Activated naive CD8-positive, alpha-beta T cell treated with anti-CD3 and anti-CD28 coated beads, Interleukin-2, amount 50 U/mL, for 16 hours (primary cell): ENCODE measurements at places on chromosomes 5 and 9.

GRCh38 chr5:147417135-147417813 lies 92.6 kb downstream of the DPYSL3 start:
- DNase-seq = no peak

GRCh38 chr9:9670454-9670853 lies 942.3 kb downstream of the PTPRD start:
- DNase-seq = no peak

- DNase-seq = no peak
These were observed 201.2 kb downstream of the ADCY2 start for GRCh38 chr5:7597059-7597642.

DNA sequence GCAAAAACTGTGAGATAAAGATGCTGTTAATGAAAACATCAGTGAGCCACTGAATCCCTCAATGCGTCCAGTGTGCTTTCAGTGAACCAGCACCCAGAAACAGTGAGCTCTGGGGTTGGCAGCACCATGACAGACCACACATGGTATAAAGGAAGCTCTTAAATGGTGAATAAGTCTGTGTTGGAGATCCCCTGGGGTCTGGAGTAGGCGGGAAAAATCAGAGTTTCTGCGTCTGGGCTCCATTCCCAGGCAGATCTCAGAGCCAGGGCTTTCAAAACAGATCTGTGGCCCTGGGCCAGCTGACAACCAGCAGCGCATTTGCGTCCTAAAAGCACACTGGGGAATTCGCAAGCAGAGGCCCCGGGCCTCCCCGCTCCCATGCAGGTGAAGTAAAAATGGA lies 233.5 kb downstream of the FRMD3 start:
- no peak for DNase-seq

- DNase-seq = no peak
These were observed 573 bp upstream of the SPATA24 start for GRCh38 chr5:139404484-139404840.

DNA sequence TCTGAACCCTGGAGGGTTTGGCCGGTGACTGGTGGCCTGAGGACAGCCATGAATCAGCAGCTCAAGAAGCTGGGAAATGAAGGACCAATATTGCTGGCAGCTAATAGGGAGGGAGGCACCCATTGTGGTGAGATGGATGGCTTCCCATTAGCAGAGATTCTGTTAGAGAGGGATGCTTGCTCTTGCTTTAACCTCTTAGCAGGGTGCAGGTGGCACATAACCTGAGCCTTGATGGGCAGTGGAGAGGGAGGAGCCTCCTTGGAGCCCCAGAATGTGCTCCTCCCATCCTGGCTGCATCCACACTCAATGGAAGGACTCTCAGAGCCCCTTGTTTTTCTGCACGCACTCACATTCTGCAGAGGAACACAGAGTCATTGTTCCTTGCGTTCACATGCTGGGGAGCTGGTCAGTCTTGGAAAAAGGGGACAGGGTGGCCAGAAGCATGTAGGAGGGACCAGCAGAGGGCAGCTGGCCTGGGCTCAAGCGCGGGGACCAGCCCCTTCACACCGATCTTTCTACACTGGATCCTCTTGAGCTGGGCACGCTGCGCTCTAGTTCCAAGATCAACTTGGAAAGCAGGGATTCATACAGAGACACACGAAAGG lies 161.8 kb downstream of the MED10 start:
- DNase-seq = no peak

- no peak for DNase-seq
These were observed 29.8 kb downstream of the TNFAIP8 start for GRCh38 chr5:119385536-119386128.

- no peak for DNase-seq
These were observed 3.2 kb downstream of the SNX30 start for GRCh38 chr9:112753725-112754124.

DNA sequence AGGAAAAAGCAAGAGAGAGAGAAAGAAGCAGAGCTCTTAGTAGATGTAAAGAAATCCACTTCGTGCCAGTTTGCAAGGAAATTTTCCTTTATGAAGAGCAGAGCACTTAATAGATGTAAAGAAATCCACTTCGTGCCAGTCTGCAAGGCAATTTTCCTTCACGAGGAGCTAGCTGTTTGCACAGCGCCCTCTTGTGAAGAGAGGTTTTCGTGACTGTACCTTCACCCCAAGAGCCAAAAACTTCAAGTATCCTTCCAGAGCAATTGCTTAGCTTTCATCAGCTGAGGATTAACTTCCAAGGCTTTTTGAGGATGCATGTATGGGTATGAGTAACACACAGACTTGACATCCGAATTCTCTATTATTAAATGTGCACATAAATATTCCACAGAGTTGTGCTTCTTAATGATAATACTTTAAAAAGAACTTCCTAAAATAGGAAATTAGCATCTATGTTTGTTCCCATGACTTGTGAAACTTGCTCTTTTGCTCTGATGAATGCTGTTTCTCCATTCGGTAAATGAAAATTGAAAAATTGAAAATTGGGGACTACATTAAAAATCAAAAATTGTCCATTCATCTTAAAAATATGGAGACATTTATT lies 525.6 kb downstream of the PDE4D start:
- no peak for DNase-seq

GRCh38 chr5:35820735-35821134 lies 36.0 kb upstream of the IL7R start:
- DNase-seq = no peak

DNA sequence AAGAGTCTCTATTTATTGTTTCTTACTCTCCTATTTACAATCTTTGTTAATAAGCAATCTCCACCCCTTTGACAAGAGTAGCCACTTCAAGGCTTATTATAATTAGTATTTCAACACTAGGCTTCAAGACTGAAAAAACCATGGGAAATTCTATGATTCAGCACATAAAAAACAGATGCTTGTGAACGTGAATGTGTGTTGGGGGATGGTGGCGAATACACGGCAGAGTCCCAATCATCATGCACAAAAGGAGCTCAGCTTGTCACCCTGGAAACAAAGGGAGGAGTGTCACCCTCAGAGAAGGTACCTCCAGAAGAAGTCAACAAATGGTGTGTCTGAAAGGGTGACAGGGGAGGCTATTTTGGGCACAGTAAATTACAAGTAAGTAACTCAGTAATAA lies 157.2 kb upstream of the RETREG1 start:
- DNase-seq = no peak

DNA sequence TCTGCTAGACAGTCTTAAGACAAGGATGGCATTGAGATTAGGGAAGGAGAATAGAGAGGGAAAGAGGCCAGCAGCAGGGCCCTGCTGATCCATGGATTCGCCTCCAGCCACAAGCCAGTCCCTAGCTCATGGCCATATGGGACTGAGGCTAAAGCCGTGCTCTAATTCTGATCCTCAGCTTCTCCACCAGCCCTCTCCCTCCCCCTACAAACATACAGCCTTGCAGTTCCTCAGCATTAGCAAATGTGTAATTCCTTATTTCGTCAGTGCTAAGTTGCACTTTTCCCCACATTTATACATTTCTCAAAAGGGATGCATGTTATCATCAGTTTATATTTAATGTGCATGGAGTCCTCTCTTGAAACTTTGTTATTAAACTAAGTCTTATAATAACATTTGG lies 34.8 kb downstream of the ZNF462 start:
- DNase-seq = no peak

GRCh38 chr5:145982572-145983318 lies 46.4 kb downstream of the SH3RF2 start:
- no peak for DNase-seq

DNA sequence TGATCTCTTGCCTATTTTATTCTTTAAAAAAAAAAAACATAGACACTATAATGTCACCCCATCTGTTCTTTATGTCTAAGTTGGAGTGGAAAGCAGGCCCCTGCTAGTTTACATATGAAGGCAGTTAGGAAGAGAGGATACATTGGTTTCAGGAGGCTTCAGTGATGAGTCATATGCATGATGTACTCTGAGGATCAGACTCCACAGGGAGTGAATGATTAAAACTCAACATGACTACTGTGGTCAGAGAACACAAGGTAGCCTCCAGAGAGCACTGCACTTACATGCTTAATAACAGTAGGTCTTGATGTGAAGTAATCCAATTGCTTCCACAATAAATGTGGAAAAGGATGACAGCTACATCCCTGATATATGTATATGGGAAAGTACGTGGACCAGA lies 22.7 kb upstream of the FSTL4 start:
- DNase-seq = no peak

- DNase-seq = no peak
These were observed 31.1 kb downstream of the FOXD1 start for GRCh38 chr5:73417303-73418034.

DNA sequence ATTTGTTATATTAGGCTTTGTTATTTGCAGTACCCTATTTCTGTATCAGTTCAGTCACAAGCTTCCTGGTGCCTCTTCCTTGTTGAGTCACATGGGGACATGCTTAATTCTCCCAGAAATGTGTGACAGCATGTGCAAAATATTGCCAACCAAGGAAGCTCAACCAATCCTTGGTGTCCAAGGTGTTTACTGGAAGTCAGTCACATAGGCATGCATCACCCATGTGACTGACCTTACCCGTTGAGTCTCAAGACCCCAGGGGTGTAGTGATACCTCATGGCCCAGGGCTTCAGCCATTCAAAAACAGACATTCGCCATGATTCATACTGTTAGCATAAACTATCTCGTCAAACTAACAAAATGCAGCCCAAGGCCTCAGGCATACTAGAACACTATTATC lies 9.3 kb upstream of the ANKDD1B start:
- DNase-seq = no peak

GRCh38 chr9:99130069-99130468 lies 25.2 kb downstream of the TGFBR1 start:
- no peak for DNase-seq

DNA sequence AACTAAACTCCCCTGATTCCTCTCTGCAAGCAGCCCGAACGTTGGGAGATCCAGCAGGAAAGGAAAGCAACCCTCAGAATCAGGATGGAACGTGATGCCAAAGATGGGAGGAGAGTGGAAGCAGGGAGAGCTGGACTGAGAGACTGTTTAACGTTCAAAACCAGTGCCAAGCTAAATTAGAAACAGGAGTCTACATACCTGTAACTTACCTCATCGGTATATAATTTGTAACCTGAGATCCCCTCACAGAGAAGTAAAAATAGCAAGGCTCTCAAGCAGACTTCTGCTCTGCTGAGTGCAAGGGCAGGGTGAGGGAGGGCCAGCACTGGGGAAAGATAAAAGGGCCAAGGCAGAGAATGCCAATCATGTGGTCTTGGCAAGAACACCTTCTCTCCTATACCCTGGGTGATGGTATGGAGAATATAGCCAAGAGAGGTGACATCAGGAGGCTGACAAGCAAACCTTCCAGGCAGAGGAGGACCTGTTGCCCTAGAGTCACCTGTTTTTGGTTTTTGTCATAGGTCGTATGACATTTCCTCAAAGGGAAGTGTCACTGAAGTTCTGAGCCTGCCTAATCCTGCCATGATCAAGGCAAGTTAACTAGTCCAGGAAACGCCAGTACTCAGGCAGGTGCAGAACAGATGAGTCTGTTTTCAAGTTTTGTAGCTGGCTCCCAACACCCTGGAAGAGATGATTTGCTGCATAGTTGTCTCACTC lies 472.0 kb downstream of the NFIB start:
- no peak for DNase-seq

DNA sequence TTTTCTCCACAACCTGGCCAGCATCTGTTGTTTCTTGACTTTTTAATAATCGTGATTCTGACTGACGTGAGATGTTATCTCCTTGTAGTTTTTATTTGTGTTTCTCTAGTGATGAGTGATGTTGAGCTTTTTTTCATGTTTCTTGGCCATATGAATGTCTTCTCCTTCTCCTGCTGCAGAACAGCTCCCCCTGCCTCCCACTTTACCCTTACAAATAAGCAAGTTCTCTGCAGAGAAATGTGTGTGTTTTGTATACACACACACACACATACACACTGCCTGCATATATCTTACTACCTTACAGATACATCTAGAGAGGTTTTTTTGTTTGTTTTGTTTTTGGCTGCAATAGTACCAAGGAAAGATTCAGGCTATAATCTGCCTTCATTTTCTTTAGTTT lies 88.7 kb upstream of the PHF24 start:
- DNase-seq = no peak

- DNase-seq = no peak
These were observed 135.2 kb upstream of the CLINT1 start for GRCh38 chr5:157993986-157994691.
